ENCODE measurements at places on chromosomes 12 and 14.
A peak's percentile ranks its signal among the peaks of the same experiment; 100 is the strongest.

GRCh38 chr14:29548948-29549370 is 378.7 kb downstream of the PRKD1 start:
- DNase-seq, result no peak

GRCh38 chr12:16583969-16584745 is 21.8 kb downstream of the LMO3 start:
- DNase-seq, result no peak

GRCh38 chr12:63420206-63420644 is 248.1 kb downstream of the DPY19L2 start:
- DNase-seq, result peak; percentile 6

DNA sequence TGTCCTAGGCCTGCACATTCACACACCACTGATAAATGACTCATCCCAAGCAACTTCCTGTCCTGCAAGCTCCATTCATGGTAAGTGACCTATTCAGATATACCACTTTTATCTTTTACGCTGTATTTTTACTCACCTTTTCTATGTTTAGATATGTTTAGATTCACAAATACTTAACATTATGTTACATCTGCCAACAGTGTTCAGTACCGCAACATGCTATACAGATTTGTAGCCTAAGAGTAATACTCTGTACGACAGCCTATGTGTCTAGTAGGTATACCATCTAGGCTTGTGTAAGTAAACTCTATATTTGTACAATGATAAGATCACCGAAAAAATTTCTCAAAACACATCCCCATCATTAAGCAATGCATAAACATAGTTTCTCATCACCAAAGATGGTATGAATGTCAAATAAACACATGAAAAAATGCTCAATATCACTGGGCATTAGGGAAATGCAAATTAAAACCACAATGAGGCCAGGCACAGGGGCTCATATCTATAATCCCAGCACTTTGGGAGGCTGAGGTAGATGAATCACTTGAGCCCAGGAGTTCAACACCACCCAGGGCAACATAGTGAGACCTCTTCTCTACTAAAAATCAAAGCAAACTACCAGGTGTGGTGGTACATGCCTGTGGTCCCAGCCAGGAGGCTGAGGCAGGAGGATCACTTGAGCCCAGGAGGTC is 20.7 kb downstream of the ATXN2 start:
- no peak for DNase-seq

DNA sequence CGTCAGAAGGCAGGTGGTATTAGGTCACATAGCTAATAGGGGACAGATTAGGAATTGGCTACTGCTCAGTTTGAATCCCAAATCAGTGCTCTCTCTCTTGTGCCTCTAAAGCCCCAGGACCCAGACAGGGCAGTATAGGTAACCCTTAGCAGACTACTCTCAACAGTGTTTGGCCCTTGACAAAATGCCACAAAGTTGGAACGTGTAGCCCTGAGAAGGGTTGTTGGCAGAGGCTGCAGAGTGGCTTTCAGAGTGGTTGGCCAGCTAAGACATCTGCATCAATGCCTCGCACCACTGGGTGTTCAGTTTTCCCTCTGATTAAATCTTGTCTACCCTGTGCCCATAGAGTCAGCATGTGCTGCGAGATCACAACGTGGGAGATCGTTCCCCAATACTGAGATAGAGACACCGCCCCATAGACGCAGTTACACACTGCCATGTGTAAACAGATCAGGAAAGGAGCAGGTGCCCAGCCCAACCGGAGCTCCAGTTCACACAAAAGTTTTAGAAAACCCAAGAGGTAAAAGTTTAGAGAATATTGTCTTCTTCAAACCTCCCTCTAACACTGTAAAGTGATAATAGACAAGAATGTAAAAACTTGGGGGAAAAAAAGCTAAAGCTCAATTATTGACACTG is 48.3 kb downstream of the EML1 start:
- no peak for DNase-seq

- no peak for DNase-seq
These were observed 41.0 kb downstream of the HECTD4 start for GRCh38 chr12:112341046-112341825.

GRCh38 chr14:53390008-53390407 is 236.9 kb upstream of the DDHD1 start:
- DNase-seq, result no peak

- DNase-seq, result no peak
These were observed 105.2 kb downstream of the BICD1 start for GRCh38 chr12:32211900-32212156.

- no peak for DNase-seq
These were observed 244.2 kb downstream of the CACNA1C start for GRCh38 chr12:2297004-2297403.
